ENCODE measurements at places on chromosomes 6 and 20.

DNA sequence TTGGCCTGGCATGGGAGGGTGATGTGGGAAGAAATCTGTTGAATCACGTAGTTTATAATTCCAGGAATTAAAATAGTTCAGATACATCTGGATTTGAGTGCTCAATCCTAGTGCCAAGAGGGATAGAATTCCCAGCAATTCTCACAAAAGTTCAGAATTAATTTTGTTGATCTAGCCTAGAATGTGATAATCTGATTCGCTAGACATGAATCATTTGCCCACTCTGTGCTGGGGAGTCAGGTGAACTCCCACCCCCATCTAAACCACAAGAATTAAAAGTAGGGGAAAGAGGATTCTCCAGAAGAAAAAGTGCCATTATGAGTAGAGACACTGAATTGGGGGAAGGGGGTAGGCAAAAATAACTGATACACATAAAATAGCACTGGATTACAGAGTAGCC is 85.0 kb downstream of the LIN28B start:
- no peak for DNase-seq

DNA sequence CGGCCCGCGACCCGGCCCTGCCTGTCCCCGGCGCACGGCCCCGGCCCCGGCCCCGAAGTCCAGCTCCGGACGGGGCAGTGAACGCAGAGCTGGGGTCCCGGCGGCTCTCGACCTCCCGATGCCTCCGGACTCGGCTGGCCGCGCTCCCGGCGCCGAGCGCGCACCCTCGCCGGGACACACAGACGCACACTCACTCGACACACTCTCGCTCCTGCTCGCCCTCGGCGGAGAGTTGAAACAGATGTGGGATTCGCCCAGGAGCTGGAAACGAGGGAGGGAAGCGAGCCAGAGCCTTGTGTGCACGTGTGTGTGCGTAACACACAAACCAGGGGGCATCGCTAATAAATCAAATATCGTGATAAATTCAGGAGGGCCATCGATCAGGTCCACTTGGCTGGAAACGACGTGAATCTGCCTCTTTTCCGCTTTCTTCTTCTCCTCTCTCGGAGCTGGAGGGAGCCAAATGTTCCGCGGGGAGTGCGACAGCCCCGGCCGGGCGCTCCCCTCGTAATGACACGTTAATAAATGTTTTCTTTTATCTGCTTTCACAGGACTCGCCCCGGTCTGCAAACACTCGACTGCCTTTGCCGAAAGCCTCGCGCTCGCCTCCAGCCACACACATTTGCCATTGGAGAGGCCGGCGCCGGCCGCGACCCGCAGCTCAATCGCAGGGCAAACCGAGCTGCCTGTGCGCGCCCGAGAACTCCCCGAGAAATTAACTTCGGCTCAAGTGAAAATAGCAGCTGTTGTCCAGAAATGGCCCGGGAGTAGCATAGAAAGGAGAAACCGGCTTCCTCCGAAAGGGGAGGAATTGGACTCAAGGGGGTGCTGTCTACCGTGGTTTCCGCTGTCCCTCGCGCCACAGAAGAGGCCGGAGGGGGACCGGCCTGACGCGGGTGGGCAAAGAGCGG is 828 bp upstream of the SULF2 start:
- DNase-seq, result peak; percentile 88

GRCh38 chr6:28876710-28877109 is 47.1 kb downstream of the TRIM27 start:
- no peak for DNase-seq

DNA sequence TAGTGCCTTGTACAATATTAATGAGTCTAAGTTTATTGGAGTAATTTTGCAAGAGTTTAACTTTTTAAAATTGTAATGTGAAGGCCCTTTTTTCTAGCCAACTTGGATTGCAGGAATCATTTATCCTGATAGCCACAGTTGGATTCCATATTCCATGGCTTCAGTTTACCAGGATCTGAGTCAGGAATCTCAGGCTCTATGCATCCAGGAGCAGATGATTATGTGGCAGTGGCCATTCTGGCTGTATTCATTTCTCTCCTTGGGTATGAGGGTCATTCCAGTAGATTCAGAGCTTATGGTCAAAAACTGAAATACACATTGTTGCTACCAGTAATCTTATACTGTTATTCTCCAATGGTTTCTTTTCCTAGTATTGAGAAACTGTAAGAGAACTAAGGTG is 2.9 kb downstream of the AIG1 start:
- no peak for DNase-seq

- no peak for DNase-seq
These were observed 1.1 kb downstream of the OPRL1 start for GRCh38 chr20:64080813-64081623.

DNA sequence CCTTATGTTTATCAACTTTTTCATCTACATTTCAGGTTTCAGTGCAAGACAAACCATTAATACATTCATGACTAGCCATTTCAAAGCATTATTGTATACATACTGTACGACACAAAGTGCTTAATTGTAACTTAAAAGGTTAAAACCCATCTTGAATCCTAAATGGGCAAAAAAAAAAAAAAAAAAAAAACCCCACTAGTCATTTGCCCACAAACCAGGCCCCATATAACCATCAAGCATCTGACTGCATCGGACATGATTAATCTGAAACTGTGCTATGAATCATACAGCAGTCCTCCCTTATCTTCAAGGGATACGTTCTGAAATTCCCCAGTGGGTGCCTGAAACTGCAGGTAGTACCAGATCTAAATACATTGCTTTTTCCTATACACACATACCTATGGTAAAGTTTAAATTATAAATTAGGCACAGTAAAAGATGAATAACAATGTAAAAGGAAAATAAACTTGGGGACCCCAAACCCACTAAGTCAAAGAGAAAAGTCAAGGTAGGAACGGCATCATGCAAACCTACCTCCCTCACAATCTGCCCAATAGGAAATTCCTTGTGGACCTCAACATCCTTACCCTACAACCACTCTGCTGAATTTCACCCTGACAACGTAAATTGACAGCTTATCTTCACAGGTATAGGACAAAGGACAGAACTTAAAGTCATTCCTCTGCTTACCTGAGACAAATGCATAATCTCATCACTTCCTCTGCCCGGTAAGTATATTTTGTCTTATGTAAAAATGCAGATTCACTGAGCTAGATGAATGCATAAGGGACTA is 14.3 kb downstream of the B4GALT5 start:
- DNase-seq, result peak; percentile 54

GRCh38 chr20:25283221-25283951 is 35.5 kb downstream of the PYGB start:
- DNase-seq, result no peak

DNA sequence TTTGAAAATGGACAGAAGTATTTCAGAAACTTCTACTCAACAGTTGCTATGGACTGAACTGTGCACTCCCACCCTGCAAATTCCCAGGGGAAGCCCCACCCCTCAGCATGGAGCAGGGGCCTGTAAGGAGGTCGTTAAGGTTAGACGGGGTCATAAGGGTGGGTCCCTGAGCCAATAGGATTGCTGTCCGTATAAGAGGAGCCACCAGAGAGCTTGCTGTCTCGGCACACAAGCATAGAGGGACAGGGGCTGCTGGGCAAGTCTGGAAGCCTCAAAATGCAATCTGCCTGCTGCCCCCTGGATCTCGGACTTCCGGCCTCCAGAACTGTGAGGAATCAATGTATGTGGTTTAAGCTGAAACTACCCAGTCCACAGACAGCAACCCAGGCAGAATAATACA is 37.4 kb upstream of the AFDN start:
- DNase-seq, result no peak

DNA sequence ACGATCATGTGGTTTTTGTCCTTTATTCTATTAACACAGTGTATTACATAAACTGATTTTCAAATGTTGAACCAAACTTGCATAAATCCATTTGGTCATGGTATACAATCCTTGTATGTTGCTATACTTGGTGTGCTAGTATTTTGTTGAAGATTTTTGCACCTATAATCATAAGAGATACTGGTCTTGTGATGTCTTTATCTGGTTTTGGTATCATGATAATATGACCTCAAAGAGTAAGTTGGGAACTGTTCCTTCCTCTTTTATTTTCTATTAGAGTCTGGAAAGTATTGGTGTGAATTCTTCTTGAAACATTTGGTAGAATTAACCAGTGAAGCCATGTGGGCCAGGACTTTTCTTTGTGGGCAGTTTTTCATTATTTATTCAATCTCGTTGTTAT is 65.3 kb downstream of the TRPC4AP start:
- no peak for DNase-seq

- DNase-seq, result peak; percentile 69
These were observed 143.8 kb downstream of the UNC5CL start for GRCh38 chr6:40894962-40895799.

DNA sequence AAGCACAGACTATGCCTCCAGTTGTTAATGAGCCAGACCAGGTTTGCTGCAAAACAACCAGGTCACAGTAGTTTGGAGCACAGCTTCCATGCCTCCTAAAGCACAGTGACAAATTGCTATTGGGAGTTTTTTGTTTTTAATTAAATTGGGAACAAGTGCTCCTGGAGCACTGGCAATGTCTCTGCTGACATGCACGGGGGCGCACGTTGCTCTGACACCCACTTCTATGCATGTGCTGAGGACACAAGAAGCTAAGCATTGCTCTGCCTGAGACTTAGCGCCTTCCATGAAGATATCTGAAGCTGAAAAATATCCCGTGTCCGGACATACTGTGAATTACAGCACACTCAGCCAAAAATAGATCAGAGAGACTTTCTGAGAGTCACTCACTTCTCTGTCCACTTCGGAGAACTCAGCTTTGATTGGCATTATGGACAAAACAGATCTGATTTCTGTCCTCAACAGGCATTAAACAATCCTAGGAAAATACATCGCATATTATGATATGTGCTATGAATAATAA is 18.6 kb upstream of the GGTLC1 start:
- DNase-seq, result no peak

- peak; percentile 56 for DNase-seq
These were observed 4.3 kb upstream of the DCBLD1 start for GRCh38 chr6:117477988-117478852.

DNA sequence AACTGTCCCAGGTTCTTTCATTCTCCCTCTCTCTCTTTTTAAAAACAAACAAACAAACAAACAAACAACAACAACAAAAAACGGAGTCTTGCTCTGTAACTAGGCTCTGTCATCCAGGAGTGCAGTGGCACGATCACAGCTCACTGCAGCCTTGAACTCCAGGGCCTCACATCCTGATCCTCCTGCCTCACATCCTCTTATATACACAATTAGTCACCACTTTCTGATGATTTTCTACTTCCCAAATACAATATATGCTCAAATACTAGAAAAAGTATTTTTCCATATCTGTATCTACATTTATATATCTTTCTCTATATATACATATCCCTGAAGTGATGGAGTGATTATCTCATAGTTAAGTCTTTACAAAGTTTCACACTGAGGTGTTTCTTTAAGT is 170.7 kb downstream of the EPHA7 start:
- no peak for DNase-seq

GRCh38 chr6:130760006-130760405 is 67.2 kb upstream of the SMLR1 start:
- peak; percentile 68 for DNase-seq

- no peak for DNase-seq
These were observed 5.1 kb upstream of the IYD start for GRCh38 chr6:150363733-150364132.

- DNase-seq, result no peak
These were observed 125.7 kb downstream of the MAP3K4 start for GRCh38 chr6:161117308-161117707.

DNA sequence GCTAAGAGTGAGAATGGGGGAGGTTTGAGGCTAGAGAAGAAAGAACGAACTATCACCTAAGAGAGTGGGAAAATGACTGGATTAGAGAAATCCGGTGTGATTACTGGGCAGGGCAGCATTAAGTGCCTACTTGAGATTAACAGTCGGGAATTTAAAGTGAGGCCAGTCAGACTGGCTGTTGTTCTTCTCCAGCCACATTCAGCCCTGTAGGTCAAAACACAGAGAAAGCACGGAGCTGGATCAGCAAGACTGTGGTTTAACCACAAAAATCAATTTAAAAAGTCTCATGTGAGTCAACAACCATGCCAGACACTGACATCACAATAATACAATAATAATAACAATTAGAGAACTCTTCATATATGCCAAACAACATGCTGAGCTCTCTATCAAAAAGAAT is 301.9 kb upstream of the SGK1 start:
- DNase-seq, result no peak

DNA sequence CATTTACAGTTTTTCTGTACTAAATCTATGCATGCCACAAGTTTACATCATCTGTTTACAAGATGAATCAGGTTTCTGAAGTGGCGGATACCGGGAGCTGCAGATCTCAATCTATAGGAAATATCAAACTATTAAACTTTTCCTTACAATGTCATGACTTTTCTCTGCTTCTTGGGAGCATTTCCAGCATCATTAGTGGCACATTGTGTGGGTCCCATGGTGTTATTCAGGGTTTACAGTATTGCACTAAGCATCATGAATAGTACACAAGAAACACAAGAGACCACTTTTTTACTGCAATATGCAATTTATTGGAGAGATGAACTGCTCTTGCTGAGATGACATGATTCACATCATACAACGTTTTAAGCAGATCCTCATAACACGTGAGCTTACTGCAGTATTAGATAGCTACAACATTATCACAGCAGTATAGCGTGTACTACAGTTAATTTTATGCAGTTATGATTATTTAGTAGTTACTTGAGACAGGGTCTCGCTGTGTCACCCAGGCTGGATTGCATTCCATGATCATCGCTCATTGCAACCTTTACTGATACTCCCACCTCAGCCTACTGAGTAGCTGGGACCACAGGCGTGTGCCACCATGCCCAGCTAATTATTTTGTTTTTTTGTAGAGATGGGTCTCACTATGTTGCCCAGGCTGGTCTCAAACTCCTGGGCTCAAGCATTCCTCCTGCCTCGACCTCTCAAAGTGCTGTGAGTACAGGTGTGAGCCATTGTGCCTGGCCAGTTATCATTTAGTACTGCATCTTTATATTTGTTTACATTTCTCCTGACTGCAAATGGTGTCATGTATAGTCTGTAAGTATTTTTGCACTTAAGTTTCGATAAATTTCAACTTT is 18.4 kb downstream of the BLTP3A start:
- DNase-seq, result peak; percentile 25

DNA sequence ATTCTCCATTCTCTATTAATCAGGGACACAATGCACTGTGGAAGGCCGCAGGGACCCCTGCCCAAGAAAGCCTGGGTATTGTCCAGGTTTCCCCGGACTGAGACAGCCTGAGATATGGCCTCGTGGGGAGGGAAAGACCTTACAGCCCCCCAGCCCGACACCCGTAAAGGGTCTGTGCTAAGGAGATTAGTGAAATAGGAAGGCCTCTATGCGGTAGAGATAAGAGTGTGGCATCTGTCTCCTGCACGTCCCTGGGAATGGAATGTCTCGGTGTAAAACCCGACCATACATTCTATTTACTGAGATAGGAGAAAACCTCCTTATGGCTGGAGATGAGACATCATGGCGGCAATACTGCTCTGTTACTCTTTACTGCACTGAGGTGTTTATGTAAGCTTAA is 15.7 kb upstream of the EIF2S2 start:
- no peak for DNase-seq

DNA sequence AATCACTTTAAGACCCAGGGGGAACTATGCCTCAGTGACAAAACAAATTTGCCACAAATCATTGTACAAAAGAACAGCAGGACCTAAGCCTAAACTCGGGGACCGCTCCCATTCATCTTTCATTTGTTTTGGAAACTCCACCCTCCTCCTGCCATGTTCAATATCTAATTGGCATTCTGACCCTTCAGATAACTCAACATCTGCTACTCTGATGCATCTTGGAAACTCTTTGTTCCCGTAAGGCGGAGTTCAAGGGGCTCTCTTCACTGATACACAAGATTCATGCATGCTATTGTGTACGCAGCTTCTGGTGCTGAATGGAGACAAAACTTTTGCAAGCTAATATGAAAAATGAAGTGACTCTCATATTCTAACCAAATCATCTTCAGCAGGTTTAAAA is 187.6 kb downstream of the ZFP64 start:
- no peak for DNase-seq

Data from lung microvascular endothelial cell (primary cell).